H7 (cell line): ENCODE measurements at places on chromosomes 3 and 15. TPM values are rescaled to one million over a fixed set of nuclear protein-coding genes. Genes with fewer than 3 reads are reported as not detected.

The JMJD7 gene
- 10.7 and 12.3 TPM in 2 replicates for total RNA-seq

The GOLGA6A gene
- total RNA-seq, result 2.2 and 4.7 TPM in 2 replicates

The LIPC gene
- not detected in 2 replicates for total RNA-seq

The SLC35G2 gene
- total RNA-seq, result 6.7 and 7.2 TPM in 2 replicates

The MOBP gene
- 0.48 and 1.0 TPM in 2 replicates for total RNA-seq

The OIP5 gene
- 45.0 and 46.2 TPM in 2 replicates for total RNA-seq

The NEK11 gene
- 1.5 and 2.9 TPM in 2 replicates for total RNA-seq

The EIF3J gene
- total RNA-seq, result 32.7 and 34.3 TPM in 2 replicates

The IL1RAP gene
- total RNA-seq, result 3.7 and 6.5 TPM in 2 replicates

The TMEM45A gene
- total RNA-seq, result 3.8 and 4.8 TPM in 2 replicates

The TRH gene
- total RNA-seq, result 0.41 and 0.59 TPM in 2 replicates

The ASB14 gene
- total RNA-seq, result 0.03 and 0.04 TPM in 2 replicates

The XIRP1 gene
- total RNA-seq, result not detected in 2 replicates

The PHLDB2 gene
- 39.6 and 43.3 TPM in 2 replicates for total RNA-seq

The CFAP100 gene
- total RNA-seq, result 0.24 and 1.5 TPM in 2 replicates

The TICRR gene
- total RNA-seq, result 19.2 and 24.1 TPM in 2 replicates

The FRMD5 gene
- total RNA-seq, result 2.4 and 6.5 TPM in 2 replicates

The GLCE gene
- total RNA-seq, result 7.0 and 7.9 TPM in 2 replicates

The DUT gene
- total RNA-seq, result 72.9 and 75.5 TPM in 2 replicates

The ECE2 gene
- total RNA-seq, result not detected in 2 replicates

The GPR27 gene
- total RNA-seq, result 10.1 and 11.6 TPM in 2 replicates

The NUDT16 gene
- 7.0 and 12.5 TPM in 2 replicates for total RNA-seq

The CPLX3 gene
- 0.03 TPM in 1 of 2 replicates, not detected in the other for total RNA-seq

The SMAD6 gene
- total RNA-seq, result 24.8 and 25.4 TPM in 2 replicates

The CD200R1 gene
- total RNA-seq, result 0.18 and 0.38 TPM in 2 replicates

The PEX11A gene
- 1.3 and 1.6 TPM in 2 replicates for total RNA-seq

The TPM1 gene
- total RNA-seq, result 274 and 292 TPM in 2 replicates

The PPP4R2 gene
- total RNA-seq, result 54.1 and 63.2 TPM in 2 replicates

The MYLK gene
- 3.1 and 4.6 TPM in 2 replicates for total RNA-seq

The GOLGA8S gene
- total RNA-seq, result not detected in 2 replicates

The IQCF6 gene
- not detected in 2 replicates for total RNA-seq

The MRPS25 gene
- total RNA-seq, result 22.0 and 25.8 TPM in 2 replicates

The GPR171 gene
- total RNA-seq, result not detected in 2 replicates

The DUOX1 gene
- 0.24 and 0.37 TPM in 2 replicates for total RNA-seq

The DOCK3 gene
- 2.0 and 3.2 TPM in 2 replicates for total RNA-seq

The INSYN1 gene
- total RNA-seq, result 4.5 and 5.1 TPM in 2 replicates

The BCL2A1 gene
- total RNA-seq, result not detected in 2 replicates

The IQCF5 gene
- total RNA-seq, result not detected in 2 replicates

The GRAMD1C gene
- total RNA-seq, result 1.0 and 4.1 TPM in 2 replicates

The TUSC7 gene
- not detected in 2 replicates for total RNA-seq

The DUOXA2 gene
- total RNA-seq, result not detected in 2 replicates

The HES1 gene
- 49.4 and 70.9 TPM in 2 replicates for total RNA-seq

The SERPINI2 gene
- total RNA-seq, result not detected in 2 replicates

The GOLGA8J gene
- total RNA-seq, result 0.24 TPM in 1 of 2 replicates, not detected in the other

The CPEB1 gene
- 1.3 and 4.0 TPM in 2 replicates for total RNA-seq

The ZBTB20 gene
- total RNA-seq, result 0.62 and 0.96 TPM in 2 replicates

The OR5K2 gene
- total RNA-seq, result not detected in 2 replicates

The GP5 gene
- not detected in 2 replicates for total RNA-seq

The FAM3D gene
- total RNA-seq, result not detected in 2 replicates

The SEMA3F gene
- 40.5 and 44.5 TPM in 2 replicates for total RNA-seq

The TGM4 gene
- total RNA-seq, result 0.11 TPM in 1 of 2 replicates, not detected in the other
